ENCODE measurements at places on chromosomes 1 and 21.
A peak's percentile ranks its signal among the peaks of the same experiment; 100 is the strongest.

- DNase-seq, result no peak
Observed at GRCh38 chr1:58588396-58588795, 11.3 kb upstream of the TACSTD2 start.

DNA sequence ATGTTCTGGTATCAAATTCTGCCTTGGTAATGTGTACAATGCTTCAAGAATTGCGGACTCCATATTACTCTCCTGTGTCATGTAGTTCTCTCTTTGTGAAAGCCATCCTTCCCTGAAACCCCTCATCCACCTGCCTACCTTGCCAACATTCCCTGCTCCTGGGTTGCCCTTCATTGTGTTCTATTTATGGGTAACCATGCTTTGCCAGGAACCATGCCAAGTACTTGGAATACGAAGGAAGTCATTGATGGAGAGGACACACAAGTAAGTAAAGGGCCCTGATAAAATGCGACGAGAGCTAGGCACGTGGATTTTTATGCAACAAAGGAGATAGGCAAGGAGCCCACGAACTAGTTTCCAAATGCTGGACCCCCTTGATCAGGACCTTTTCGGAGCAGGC is 300.8 kb downstream of the DISC1 start:
- no peak for DNase-seq

DNA sequence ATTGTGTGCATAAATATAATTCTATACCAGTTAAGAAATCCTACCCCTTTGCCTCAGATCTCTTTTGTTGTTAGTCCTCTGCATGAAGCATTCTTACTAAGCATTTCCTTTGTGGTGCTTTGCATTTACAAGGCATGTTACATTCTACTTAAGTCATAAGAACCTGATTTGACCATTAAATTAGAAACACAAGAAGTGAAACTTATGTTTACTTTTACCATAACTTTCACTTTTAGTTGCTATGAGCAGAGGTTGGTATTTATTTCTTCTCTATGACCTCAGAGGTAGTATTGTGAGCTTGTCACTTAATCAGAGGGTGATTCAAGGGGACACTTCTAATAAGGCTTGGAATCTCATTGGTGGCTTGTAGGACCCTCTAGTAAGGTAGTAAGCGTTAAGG is 9.0 kb downstream of the FAM20B start:
- DNase-seq, result no peak

GRCh38 chr1:246295968-246296367 is 211.1 kb downstream of the SMYD3 start:
- DNase-seq, result no peak

DNA sequence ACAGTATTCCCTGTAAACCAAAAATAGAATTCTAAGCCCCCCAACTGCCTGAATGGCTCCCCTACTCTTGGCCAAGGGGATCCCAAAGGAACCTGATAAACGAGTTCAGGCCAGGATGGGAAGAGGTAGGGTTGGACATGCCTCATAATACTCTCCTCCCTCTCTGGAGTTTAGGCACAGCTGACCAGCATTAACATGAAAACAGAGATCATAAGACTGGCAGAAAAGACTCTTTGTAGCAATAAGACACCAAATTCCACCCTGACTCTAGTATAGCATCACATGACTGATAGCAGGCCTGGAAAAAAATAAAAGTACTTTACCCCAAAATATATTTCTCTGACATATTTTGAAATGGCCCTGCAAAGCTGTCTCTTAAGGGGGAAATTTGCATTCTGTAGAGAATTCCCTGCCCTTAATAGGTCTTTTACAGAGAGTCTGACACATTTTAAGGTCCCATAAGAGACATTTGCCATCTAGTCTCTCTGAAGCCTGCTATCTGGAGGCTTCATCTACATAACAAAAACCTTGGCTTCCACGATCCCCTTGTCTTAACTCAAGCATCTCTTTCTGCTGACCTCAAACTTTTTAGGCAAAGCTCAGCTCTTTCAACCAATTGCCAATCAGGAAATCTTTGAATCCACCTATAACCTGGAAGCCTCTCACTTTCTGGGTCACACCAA is 55.9 kb downstream of the SIK1 start:
- no peak for DNase-seq

DNA sequence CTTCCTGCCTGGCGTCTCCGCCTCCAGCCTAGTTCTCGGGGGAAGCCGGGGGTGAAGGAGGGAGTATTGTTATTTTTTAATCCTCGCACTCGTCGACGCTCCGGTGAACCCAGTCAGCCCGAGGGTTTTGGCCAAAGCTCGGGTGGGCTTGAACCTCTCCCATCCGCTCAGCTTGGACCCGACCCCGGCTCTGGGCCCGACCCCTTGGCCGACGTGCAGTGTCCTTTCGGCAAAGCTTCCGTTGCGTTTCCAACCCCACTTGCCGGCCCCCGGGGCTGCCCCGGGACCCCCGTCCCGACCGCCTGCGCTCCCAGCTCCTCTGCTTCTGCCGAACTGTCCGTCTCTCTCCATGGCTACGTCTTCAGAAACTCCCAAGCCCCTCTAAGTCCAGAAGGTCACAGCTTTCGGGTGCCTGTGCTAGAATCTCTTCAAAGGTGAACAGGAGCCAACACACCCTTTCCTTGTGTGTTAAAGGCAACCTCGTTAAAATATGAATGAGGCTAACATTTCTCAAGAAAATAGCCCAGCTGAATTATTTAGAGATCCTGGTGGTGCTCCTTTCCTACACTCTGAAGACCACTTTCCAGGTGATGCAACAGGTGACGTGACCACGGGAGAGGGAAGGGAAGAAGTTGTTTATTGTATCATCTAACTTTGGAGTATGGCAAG is 647 bp downstream of the DESI2 start:
- no peak for DNase-seq

DNA sequence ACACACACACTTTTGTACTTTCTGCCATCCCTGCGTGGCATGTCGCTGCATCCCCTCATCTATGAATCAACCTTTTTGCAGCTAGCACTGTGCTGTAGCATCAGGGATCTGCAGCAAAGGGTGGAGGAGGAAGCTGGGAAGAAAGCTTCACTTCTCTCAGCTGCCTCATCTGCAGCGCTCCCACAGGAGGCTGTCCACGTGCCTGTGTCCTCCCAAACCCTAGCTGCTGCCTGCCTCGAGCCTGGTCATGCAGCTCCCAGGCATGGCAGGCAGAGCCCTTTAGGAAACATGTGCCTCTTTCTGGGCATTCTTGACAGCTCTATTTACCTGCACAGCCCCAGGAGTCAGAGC is 262.1 kb upstream of the SGIP1 start:
- DNase-seq, result no peak

- DNase-seq, result no peak
Observed at GRCh38 chr1:67020765-67021164, 33.2 kb downstream of the SLC35D1 start.

- no peak for DNase-seq
Observed at GRCh38 chr1:180407051-180407450, 95.3 kb downstream of the ACBD6 start.

- DNase-seq, result no peak
Observed at GRCh38 chr1:226692051-226692792, 46.9 kb downstream of the ITPKB start.

DNA sequence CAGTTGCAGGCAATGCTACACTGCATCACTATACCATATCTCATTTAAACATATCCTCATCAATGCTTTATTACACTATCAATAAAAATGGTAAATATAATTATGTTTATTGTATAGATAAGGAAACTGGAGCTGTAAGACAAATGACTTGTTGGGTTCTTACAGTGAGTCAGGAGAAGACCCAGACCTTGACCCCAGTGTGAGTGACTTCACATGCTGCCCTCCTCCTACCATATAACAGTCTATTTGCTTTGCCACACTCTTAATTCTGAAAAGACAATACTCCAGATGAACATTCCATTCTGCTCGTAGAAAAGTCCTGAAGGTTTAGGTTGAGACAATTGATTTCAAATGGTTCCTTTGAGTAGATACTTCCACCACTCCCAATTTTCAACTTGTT is 550.5 kb downstream of the PLPP3 start:
- no peak for DNase-seq

GRCh38 chr1:227234998-227235405 is 83.3 kb downstream of the CDC42BPA start:
- no peak for DNase-seq

DNA sequence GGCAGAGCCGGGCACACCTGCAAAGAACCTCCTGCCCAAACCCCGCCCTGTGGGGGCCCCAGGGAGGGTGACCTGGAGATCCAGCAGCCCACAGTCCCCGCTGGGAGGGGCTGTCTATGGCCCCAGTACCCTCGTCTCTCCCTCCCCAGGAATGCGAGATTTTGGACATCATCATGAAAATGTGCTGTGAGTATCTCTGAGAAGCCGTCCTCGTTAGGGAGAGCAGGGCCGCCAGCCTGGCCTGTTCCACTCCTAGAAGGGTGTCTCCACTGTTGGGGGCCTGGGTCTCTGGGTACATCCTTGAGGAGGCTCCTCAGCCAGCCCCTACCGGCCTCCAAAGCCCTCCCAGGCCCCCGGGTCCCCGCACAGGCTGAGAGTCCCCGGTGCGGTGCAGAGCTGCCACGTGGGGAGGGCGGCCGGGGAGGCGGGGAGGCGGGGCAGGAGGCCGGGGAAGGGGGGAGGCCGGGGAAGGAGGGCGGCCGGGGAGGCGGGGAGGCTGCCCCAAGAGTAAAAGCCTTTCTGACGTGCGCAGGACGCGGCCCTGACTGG is 18.7 kb downstream of the COL6A1 start:
- DNase-seq, result no peak

- DNase-seq, result no peak
Observed at GRCh38 chr1:6499296-6499695, 7.8 kb upstream of the PLEKHG5 start.

DNA sequence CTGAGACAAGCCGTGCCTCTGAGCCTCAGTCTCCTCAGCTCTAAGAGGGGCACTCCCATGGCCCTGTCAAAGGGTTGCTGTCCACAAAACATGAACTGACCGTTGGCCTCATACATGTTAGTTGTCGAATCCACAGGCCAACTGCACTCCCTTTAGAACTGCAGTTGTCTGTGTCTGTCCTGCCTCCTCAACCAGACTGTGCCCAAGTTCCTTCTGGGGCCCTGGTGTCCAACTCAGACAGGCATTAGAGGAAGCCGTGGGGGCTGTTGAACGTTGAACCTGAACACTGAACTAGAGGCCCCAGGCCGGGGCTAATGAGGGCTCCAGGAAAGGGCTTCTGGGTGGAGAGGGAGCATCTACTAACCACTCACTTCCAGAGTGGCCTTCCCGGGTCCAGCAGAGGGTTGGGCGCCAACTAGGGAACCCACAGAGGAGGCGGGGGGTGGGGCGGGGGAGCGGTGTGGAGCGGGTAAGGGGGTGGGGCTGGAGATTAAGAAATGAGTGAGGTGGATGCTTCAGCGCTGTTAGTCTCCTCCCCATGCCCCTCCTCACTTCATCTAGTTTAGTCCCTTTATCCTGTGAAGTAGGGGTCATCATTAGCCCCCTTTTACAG is at the start of gene RAB42:
Gene RAB42 (plus strand): TSS at position 558 of the 613 bp plus-strand sequence. CDS start 247 bp downstream, outside the sequence.
- no peak for DNase-seq

DNA sequence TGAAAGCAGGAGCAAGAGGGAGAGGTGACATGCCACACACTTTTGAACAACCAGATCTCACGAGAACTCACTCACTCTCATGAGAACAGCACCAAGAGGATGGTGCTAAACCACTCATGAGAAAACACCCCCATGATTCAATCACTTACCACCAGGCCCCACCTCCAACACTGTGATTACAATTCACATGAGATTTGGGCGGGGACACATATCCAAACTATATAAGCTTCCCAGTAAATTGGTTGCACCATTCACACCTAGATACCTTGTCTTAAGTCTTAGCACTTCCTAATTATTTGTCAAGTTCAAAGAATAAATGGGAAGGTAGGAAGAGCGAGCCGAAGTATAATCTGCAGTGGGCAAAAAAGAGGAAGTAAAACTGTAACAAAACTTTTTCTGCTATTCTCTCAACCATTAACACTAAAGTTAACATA is 34.3 kb downstream of the AMY1C start:
- DNase-seq, result no peak

GRCh38 chr21:14353726-14354125 is 29.2 kb downstream of the HSPA13 start:
- no peak for DNase-seq

GRCh38 chr1:97898948-97899347 is 21.9 kb downstream of the DPYD start:
- no peak for DNase-seq

GRCh38 chr1:65056866-65057265 is 90.5 kb upstream of the JAK1 start:
- no peak for DNase-seq

DNA sequence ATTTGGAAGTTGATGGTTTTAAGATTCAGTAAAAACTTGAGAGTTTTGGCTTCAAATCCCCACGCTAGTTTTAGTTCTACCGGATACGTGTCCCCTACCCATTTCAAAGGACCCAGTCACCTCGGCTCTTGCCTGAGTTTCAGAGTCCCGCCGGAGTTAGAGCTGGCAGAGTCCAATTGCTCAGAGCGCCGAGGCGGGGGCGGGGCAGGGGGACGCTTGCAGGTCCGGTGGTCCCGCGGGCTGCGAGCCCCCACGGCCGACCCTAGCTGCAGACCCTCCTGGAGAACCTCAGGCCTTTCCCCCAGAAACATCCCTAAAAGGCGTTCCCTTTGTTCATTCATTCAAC is 765 bp upstream of the VPS45 start:
- DNase-seq, result peak; percentile 46

DNA sequence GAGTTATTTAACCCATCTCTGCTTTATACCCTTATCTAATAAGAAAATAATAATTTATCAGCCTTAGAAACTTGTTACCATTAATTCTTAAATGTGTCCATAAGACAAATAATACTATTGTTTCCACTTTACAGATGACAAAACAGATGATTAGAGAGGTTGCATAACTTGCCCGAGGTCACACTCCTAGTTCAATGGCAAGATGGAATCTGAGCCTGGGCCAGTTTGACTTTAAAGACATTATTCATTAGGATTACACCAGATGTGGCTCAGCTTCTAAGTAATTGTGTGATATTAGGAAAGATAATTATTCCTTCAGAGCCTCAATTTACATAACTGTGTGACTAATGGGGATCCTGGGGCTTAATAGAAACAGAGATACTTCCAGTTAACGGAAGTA is 42.3 kb upstream of the KCNK2 start:
- DNase-seq, result no peak

GRCh38 chr1:46581681-46582455 is 22.2 kb downstream of the MKNK1 start:
- peak; percentile 77 for DNase-seq

GRCh38 chr1:90580176-90580575 is 136.9 kb downstream of the BARHL2 start:
- DNase-seq, result no peak

DNA sequence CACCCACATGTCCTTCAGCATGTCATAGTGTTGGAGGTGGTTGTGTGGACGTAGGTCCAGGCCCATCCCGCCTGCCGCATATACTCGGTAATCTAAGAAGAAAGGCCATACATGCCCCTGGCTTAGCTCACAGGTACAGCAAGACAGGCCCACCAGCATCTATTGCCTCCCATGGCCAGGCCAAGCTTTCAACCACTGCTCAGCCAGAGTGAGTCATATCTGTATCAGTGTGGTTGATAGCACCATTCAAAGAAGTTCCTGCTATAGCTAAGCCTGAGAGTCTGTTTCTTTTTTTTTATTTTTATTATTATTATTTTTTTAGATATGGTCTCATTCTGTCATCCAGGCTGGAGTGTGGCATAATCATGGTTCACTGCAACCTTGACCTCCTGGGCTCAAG is 17.0 kb downstream of the KLHDC8A start:
- DNase-seq, result no peak

GRCh38 chr1:205743977-205744376 is 6.0 kb downstream of the NUCKS1 start:
- DNase-seq, result no peak
